Endothelial cell (in vitro differentiated cells): ENCODE measurements at places on chromosomes 2 and 18. TPM values are rescaled to one million over a fixed set of nuclear protein-coding genes. Genes with fewer than 3 reads are reported as not detected.

AQP12B gene
- not detected for total RNA-seq

EVX2 gene
- not detected for total RNA-seq

FTCDNL1 gene
- 1.0 TPM for total RNA-seq

EML6 gene
- 0.90 TPM for total RNA-seq

CHRND gene
- total RNA-seq, result not detected

TRIM43 gene
- not detected for total RNA-seq

ANKRD62 gene
- 0.13 TPM for total RNA-seq

LAMA1 gene
- total RNA-seq, result 8.7 TPM

RTTN gene
- total RNA-seq, result 15.8 TPM

IL36A gene
- total RNA-seq, result not detected

ANKRD12 gene
- total RNA-seq, result 32.9 TPM

GCG gene
- total RNA-seq, result not detected

CAVIN2 gene
- 4.4 TPM for total RNA-seq

PDE11A gene
- total RNA-seq, result 1.7 TPM
